ENCODE measurements at places on chromosomes 2 and 18.

GRCh38 chr2:14451312-14451711 is 181.2 kb upstream of the LRATD1 start:
- DNase-seq = no peak

GRCh38 chr2:41020358-41020757 is 568.5 kb upstream of the SLC8A1 start:
- no peak for DNase-seq

- no peak for DNase-seq
These were observed 218.1 kb downstream of the TPGS2 start for GRCh38 chr18:36610661-36611060.

- DNase-seq = no peak
These were observed 225.5 kb upstream of the TMEM200C start for GRCh38 chr18:6120820-6121279.

DNA sequence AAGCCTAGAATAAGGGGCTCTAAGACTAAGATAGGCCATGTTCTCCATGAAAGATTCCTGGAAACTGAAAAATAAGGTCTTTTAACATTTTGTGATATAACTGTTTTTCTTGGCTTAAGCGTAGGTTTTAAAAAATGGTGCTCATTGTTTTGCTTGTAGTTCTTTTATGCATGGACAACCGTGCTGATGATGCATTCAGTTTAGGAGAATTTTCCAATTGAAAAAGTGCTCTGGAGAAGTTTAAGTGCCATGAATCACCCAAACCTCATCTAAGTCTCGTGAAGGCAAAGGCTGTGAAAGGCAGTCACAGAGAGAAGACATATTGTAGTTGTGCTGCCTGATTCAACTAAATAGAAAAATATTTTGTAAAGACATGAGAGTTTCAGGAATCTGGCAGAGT is 111.8 kb upstream of the GAREM1 start:
- DNase-seq = no peak

DNA sequence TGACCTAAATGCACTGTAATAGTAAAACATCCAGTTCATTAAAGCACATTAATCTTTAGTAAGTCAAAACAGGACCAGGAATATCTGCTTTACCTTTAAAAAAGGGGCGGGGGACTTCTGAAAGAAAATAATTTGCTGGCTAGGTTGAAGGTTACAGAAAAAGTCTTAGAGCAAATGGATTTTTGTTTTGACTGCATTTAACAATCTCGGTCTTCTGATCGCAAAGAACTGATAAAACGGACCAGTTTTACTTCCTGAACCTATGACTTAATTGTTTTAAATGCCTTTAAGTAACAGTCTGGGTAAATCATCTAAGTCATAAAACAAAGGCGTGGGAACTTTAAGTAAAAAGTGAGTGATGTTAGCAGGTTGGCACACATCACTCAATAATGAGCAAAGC is 783 bp downstream of the BUB1 start:
- peak; percentile 10 for DNase-seq

DNA sequence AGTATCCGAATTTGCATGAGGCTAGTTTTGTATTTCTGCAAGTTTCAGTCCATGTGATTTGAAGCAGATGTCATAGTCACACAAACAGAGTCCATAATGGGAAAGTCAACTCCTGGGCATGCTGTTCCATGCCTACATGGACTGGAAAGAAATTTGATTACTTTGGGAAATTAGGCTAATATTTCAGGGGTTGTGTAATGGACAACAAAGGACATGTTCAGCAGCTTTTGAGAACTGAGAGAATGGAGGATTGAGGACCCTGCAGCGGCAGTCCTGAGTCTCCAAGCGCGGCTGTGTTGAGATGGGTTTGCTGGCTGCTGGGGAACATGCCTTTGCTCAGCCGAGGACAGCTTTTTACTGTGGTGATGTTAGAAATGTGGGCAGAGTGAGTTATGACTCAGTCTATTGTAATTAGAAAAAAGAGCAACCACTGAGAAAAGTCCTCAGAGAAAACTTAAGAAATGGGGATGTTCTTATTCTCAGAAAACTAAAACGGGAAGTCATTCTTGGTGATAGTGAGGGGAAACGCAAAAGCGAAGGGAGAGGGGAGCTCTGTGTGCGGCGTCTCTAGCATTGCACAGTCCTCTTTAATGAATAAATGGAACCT is 149.2 kb downstream of the FAM210A start:
- DNase-seq = peak; percentile 65

DNA sequence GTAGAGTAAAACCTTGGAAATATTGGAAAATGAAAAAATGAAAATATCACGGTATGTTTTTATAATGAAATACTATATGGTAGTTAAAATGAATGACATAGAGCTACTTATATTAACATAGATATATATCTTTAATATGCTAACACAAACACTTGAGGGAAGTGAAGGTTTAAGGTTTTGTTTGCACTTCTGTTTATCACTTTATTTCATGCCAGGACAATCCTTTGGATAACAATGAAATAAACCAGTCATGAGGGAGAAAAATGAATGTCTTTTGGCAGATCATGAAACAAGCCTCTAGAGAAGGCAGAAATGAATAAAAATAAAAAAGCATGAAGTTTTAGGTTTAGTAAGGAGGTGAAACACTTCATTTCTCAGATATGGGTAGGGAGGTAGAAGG is 89.9 kb downstream of the BAZ2B start:
- no peak for DNase-seq

DNA sequence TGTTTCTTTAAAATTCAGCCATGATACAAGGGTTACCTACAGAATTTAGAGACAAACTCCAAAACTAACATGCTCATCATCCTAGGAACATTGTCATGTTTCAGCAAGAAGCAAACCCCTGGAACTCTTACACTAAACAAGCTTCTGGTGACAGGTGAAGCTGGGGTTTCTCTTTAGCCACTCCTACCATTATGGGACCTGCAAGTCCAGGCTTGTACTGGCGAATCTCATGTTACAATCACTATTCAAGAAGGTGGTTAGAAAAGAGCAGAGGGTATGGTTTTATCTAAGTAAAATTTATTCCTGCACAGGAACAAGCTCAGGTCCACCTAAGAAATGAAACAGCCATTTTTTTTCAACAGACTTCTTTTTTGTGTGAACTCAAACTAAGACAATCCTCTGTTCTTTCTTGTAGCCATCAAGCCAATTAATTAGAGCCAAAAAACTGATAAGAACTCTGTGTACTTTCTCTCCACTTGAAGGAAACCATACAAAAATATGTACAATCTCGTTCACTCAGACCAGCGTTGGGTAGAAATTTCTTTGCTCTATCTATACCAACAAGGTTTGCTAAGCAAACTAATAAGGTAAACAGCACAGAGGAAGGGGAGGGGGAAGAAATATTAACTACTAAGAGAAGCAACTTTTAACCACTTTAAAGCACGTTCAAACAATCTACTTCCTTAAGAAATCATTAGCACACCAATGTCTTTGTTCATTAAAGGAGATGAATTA is 63.3 kb upstream of the NEDD4L start:
- DNase-seq = no peak

GRCh38 chr18:56787390-56787789 is 136.2 kb downstream of the WDR7 start:
- DNase-seq = no peak

DNA sequence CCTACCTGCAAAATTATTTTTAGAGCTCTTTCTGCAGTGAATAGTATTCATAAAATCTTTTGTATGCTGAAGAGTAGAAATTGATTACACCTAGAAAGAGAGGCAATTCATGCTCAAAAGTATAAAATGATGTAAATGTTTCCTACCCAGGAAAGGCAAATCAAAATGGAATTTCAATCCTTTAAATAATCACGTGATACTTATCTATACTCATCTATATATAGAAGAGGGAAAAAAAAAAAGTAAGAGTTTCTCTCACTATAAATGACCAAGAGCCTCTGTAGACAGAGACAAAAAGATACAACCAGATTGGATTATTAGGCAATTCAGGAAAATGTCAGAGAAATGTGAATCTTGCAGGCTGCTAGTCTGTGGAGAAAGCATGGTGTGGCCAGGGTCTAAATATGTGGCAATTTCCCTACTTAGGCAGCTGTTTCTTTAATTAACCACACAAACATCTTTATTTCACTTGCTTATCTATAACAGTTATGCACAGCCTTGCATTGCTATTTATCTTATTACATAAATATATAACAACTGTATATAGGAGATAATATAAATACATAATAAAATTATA is 39.5 kb downstream of the METTL8 start:
- DNase-seq = no peak

GRCh38 chr2:17719562-17720371 is 33.8 kb downstream of the SMC6 start:
- peak; percentile 17 for DNase-seq

DNA sequence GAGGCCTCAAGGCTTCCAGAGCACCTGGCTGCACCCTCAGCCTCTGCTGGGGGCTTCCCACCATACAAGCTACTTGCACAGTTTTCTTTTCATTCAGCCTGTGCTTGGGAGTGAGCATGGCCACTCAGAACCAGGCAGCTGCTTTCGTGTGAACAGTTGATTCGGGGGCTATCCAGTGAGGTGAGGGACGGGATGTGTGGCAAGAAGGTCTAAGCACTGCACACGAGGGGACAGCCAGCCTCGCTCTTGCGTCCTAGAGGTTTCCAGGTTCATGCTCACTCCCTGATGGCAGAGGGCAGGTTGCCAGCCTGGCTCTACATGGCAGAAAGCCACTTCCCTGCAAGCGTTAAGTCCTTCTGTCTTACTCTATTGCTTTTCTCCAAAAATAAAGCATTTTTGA is 146.2 kb downstream of the MBP start:
- DNase-seq = no peak

- no peak for DNase-seq
These were observed 705 bp downstream of the EFR3B start for GRCh38 chr2:25042321-25043240.

DNA sequence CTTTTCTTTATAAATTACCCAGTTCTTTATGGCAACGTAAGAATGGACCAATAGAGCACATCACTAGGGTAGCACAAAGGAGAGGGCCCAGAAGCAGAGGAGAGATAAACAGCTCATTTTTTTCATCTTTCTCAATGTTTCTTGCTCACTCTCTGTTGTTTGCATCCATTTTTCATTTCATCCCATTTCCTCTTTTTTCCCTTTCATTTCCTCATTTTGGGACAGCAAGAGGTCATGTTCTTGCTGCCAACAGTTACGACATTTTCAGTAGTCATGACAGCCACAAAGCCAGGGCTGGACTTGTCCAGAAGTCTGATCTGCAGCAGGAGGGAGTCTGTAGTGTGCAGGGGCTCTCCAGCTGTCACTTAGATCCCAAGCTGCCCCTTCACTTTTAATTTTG is 52.7 kb upstream of the CYP1B1 start:
- DNase-seq = no peak

DNA sequence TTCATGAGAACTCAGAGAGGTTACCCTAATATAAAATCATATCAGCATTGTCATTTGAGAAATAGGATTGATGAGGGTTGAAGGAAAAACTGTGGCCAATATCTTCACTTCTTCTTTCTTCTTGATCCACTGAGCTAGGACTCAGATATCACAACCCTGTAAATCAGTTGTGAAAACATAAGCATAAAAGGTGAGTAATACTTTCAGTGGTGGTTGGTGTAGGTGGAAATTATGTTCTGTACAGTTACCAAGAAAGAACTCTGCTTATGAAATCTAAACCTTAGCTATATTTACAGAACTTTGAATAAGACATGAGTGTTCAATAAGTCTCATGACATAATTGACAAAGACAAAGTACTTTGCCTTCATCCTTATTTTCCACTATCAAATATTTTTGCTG is 56.3 kb downstream of the PAX3 start:
- DNase-seq = no peak

DNA sequence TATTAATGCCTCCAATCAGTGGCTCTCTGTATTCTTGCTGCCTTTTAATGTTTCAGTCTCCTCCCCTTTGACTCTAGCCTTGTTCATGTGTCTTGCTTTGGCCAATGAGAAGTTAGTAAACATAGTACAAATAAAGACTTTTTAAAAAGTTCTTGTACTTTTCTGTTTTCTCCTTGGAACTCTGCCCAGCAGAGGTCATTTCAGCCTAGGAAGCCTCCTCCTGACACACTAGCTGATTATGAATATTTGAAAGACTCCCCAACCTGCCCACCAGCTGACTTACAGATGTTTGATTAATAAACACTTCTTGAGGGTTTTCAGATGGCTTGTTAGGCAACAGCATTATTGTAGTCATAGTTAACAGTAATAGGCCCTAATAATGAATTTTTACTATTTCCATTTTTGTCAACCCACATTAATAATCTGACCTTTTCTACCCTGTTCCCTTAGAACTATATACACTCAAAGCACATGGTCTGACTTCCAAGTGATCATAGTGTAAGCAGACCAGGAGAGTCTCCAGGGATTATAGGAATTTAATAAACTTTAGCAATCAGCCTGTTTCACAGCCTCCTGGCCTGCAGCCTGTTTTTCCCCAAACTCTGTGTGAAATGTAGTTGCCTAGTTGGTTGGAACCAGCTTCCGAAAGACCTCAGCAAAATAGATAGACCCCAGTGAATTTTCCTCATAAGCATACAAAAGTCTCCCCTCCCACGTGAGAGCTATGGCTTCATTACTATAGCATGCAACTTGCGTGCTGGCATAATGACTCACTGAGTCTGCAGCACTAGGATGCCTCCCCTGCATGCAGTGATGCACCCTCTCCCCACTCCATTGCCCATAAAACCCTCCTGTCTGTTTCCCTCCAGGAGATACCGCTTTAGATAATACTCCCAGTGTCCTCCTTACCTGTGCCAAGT is 670.7 kb upstream of the ZNF804A start:
- DNase-seq = no peak

DNA sequence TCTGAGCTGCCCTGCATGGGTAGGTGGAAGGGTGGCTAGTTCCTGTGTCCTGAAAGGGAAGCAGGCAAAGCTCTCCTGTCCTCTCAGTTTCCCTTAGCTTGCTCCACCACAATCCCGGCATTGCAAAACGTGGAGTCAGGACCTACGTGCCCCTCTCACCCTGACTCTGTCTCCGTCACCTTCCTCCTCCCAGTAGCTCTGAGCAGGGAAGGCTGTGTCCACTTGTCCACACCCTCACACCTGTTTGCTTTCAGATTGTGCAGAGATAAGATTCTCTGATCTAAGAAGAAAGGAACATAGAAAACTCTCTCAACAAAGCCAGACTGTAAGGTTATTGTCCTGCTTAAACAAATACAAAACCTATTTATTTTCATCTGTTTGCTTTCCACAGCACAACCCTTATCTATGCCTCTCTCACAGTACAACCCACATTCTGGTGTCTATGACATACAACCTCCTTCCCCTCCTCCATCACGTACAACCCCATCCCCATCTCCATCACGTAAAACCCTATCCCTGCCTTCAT is 79.0 kb downstream of the ALPK2 start:
- no peak for DNase-seq

DNA sequence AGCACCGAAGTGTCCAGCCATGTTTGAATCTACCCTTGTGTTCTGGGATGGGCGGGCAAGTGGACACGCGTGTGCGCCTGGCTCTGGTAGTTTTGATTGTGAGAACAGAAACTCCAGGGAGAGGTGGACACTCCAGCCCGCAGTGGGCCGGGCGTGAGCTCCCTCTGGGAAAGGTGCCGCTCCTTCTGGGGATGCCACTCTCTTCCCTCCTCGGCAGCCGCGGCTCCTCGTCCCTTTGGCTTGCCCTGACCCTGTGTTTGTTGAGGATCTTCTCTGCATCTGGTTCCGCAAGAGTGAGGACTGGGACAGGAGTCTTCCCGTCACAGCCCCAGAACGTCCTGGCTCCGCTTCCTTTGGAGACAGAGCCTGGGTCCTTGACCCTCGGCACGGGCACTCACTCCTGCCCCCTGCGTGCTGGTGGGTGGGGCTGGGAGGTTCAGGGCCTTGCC is 1.3 kb downstream of the CTDP1 start:
- DNase-seq = no peak

Data from CD4-positive, alpha-beta T cell treated with Interleukin-2 at 100 ng/mL for 4 hours (primary cell).